ENCODE measurements at places on chromosomes 7 and 10.

DNA sequence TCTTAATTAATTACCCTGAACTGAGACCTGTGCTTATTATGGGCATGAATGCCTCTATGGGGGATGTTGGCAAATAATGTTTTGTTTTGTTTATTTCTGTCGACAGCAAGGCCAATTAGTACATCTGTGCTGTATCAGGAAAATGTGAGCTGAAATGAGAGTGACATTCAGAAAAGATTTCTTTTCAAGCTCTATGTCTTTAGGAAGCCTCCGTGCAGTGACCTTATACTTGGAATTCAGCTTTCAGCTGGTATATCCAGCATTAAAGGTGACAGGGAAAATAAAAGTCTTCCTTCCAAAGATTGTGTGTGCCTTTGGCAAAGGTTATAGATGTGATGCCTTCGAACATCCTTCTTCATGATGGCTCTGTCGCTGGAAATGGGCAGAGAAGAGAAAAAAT, 1061.1 kb downstream of the SORCS3 start:
- no peak for DNase-seq

DNA sequence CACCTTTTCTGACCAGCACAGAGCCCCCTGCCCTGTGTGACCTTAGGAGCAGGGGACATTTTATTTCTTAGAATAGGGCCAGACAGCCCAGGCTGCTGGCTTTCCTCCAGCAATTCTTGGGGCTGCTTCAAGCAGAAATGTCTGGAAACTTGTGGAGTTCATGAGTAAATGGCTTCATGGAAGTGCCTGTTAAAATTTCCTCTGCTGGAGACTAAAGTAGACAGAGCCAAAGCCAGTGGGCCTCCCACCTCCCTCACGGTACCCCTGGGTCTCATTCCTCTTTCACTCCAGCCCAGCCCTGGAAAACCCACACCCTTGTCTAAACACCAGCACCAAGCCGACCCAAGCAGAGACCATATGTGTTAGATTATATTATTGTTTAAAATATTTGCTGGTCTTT, 505.5 kb upstream of the ZMIZ1 start:
- no peak for DNase-seq

DNA sequence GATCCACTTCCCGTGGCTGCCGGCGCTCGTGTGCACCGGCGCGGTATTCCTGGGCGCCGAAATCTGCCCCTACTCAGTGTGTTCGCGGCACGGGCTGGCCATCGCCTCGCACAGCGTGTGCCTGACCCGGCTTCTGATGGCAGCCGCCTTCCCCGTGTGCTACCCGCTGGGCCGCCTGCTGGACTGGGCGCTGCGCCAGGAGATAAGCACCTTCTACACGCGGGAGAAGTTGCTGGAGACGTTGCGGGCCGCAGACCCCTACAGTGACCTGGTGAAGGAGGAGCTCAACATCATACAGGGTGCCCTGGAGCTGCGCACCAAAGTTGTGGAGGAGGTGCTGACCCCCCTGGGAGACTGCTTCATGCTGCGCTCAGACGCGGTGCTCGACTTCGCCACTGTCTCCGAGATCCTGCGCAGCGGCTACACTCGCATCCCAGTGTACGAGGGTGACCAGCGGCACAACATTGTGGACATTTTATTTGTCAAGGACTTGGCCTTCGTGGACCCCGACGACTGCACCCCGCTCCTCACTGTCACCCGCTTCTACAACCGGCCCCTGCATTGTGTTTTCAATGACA, 1.3 kb downstream of the CNNM1 start:
- no peak for DNase-seq

DNA sequence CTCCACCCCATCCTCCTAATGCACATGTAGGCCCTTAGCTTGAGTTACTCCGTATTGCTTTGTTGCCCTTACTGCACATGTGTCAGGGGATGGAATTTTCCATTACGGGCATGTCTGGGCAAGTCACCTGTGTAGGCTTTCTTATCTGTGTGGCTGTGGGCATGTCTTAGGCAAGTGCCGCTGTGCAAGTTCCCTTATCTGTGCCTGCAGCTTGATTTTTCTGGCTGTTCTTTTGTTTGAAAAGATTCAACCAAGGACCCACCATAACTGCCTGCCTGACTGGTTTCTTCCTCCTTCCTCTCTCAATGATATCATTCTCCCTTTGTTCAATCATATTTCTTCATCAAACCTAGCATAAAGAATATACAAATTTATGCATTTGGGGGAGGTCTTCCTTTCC, 88.5 kb downstream of the AKR1D1 start:
- no peak for DNase-seq

DNA sequence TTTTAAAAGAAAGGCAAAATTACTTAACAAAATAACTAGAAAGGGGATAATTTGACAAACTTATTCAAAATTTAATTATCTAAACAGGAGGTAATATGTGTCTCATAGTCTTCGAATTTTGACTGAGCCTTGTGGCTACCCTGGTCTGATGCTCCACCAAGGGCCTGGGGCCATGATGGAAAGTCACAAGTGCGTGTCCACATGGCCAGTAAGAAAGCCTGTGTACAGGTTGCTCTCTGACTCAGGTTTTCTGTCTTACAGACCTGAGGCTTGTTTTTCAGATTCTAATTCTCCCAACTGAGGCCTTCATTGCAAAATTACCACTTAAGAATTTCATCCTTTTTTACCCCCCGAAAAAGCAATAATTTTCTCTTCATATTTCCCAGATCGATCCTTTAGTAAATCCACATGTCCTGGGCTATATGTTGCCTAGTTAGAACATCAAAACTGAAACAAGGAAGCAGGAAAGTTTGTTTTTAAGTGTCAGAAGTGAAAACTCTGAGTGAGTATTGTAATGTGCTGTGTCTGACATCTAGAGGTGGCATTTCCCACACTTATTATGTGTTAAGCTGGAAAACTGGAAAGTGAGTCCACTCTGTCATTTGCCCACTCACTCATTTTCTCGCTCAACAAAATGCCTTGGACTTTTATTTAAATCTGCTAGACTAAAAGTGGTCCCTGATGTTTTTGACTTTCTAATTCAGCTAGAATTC, 10.0 kb downstream of the CYP3A43 start:
- no peak for DNase-seq

DNA sequence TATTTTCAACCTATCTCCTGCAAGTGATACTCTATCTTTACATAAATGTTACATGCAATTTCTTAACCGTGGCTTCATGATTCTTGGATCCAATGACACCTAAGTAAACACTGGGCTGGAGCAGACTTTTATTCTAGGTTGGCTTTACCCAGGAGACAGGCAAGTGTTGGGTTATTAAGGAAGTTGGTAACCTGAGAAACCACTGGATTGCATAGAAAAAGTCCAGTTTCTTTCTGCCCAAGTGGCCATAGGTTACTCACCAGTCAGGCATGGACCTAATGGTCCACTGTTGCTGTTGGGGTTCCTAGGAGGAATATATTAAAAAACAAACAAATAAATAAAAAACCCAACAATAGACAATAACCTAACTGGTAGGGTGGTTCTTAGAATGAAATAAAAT, 112.8 kb downstream of the SEMA3D start:
- DNase-seq = no peak

DNA sequence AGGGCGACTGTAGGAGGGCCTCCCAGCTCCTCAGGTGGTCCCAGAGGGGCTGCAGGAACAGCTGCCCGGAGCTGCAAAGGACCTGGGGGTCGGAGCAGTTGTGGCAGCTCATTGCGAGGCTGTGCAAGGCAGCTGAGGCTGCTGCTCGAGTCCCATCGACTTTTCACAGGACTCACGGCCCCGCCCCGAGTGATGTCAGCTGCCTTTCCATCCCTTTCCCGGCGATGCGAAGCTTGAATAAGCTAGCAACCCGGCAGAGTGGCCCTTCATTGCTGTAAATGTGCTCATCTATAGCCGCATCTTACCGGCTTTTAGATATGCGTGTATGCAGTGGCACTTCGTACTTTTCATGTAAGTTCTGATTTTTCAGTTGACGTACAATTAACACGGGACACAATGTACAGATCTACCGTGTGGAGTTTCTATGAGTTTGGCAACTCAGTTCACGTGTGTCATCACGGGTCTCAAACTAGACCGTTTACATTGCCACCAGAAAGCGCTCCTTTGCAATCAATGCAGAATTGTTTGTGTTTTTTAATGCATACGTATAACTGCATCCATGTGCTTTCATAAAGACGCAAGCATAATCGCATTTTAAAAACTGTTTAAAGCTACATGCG, at the start of gene CH25H:
TSS of gene CH25H (minus strand) at position 137 of the 620 bp plus-strand sequence. CDS start at position 112, 25 bp downstream.
- DNase-seq = peak; percentile 87

DNA sequence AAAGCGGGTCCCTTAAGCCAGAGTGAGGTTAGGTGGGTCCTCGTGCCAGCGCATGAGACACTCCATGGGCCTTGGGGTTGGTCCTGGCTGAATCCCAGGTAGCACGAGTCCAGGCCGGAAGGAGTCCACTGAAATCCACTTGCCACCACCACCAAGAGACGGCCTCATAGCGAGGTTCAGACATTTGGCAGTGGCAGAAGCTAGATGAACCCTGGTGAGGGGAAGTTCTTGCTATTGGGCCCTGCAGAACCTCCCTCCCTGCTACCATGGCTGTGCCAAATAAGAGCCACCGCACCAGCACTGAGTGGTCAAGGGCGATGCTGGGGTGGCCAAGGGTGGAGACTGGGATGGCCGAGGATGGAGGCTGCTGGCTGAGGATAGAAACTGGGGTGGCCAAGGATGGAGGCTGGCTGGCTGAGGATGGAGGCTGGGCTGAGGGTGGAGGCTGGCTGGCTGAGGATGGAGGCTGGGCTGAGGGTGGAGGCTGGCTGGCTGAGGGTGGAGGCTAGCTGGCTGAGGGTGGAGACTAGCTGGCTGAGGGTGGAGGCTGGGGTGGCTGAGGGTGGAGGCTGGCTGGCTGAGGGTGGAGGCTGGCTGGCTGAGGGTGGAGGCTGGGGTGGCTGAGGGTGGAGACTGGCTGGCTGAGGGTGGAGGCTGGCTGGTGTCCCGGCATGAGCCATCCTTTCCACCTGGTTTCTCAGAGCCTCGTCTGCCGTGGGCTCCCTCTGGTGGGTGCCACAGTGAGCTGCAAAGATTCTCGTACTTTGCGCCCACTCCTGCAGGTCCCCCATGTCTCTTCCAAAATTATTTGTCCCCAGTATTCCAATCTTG, 88.2 kb downstream of the ELFN1 start:
- no peak for DNase-seq

- no peak for DNase-seq
Observed at GRCh38 chr10:60980997-60981396, 37.0 kb upstream of the RHOBTB1 start.

DNA sequence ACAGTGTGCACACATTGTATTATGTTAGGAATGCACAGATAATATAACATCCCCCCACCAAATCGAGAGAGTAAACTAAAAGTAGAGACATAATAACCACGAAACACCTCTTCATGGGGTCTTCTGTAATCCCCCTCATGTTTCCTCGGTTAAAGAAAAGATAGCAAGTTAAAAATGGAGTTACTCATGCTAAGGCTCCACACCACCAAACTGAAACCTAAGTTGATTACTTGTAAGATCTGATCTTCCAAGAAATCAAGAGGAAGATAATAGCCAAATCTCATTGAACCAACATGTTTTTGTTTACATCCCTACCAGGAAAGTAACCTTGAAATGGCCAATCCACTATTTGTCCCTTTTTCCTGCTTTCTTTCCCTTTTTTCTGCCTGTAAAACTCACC, 11.7 kb upstream of the ETV1 start:
- no peak for DNase-seq

GRCh38 chr7:82715344-82715743, 271.8 kb upstream of the CACNA2D1 start:
- DNase-seq = no peak

- DNase-seq = no peak
Observed at GRCh38 chr10:103145860-103146466, 47.1 kb downstream of the NT5C2 start.
